ENCODE measurements at places on chromosomes 1 and 21.

DNA sequence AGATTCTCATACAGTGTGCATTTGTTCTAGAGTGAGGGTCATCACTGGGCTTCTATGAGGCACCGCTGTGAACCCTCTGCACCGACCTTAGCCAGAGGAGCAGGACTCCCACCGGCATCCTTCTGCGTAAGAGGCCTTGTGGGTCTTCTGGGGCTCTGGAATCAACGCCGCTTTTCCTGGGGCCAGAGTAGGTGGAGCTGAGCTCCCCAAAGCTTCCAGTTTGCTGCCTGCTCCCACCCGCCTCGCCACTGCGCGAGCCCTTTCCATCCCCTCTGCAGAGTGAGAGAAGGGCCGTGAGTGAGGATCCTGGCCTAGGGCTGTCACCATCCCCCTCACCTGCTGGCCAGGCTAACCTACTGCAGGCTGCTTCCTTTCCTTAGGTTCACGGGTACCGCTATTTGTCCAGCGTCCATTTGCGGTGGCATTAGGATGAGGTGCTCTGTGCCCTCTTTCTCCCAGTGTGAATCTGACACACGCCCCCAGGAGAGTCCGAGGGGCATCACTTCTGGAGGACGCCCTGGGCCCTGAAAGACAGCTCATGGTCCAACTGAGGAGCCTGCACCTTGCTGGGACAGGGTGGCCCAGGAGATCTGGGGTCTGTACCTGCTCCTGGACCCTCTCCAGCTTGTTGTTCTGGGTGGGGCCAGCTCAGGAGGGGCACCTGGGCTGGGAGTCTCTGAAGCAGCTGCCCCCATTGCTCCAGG is 36.2 kb downstream of the UMODL1 start:
- no peak for DNase-seq

- no peak for DNase-seq
Measured at GRCh38 chr21:37100316-37100715, 27.3 kb downstream of the TTC3 start.

DNA sequence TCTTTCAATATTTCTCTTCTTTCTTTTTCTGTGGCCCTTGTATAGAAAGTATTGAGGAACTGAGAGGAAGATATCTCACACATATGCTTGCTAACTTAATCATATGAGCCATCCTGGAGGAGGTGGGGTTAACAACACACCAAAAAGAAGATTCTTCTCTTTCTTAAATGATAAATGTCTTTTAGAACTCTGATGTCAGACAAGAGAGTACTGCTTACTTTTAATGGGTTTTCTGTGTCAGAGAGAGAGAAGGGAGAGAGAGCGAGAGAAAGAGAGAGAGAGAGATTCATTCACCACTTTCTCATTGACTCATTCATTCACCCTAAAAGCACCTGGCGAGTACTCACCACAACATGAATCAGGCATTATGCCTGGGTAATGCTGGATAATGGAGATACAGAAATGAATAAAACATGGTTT is 250.3 kb upstream of the SGIP1 start:
- DNase-seq: no peak

- DNase-seq: no peak
Measured at GRCh38 chr21:31665397-31665796, 5.9 kb downstream of the SOD1 start.

- no peak for DNase-seq
Measured at GRCh38 chr21:28663111-28663693, 329.5 kb downstream of the LTN1 start.

DNA sequence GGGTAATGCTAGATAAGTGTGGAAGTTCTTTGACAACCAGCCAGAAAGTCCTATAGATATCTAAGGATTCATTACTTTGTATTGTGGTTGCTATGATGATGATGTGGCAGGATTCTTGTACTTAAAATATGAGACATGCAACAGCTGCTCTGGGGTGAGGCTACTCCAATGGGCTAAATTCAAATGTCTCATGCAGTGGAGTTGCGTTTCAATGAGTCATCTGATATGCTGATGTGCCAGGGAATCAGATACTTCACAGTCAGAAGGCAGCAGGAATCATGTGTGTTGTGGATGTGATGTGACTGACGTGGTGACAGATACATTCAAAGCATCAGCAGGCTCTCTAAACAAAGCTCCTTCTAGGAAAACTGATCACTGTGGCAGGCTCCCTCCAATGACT is 66.5 kb downstream of the TSEN15 start:
- DNase-seq: no peak

- DNase-seq: no peak
Measured at GRCh38 chr1:107544285-107544684, 403.4 kb downstream of the NTNG1 start.

GRCh38 chr1:87336623-87337067 is 8.0 kb downstream of the LMO4 start:
- DNase-seq: no peak

GRCh38 chr1:248805876-248806275 is 19.8 kb downstream of the SH3BP5L start:
- DNase-seq: no peak

- DNase-seq: no peak
Measured at GRCh38 chr1:11229203-11229602, 33.1 kb downstream of the MTOR start.

- no peak for DNase-seq
Measured at GRCh38 chr1:101295209-101295608, 58.4 kb downstream of the S1PR1 start.

- no peak for DNase-seq
Measured at GRCh38 chr1:176241385-176242015, 34.4 kb upstream of the COP1 start.

All from stimulated activated CD4-positive, alpha-beta T cell treated with anti-CD3 and anti-CD28 coated beads, Interleukin-1b, Interleukin-23, amount 100 ng/mL, for 1 hour (primary cell).